ENCODE measurements at places on chromosomes 12 and 14. TPM values are rescaled to one million over a fixed set of nuclear protein-coding genes. Genes with fewer than 3 reads are reported as not detected.

DNA sequence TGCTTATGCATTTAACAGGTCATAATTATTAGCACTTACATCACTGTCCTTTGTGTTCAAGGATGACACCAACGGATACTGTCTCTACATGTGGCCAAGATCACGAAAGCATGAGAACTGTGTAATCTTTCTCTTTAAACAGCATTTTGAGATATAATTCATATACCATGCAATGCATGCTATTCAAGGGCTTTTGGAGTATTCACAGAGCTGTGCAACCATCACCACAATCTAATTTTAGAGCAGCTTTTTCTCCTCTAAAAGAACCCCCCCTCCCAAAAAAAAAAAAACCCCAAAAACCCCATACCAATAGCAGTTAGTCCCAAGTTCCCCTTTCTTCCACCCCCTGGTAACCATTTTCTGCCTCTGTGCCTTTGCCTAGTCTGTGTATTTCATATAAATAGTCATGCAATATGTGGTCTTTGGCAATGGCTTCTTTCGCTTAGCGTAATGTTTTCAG, 60.6 kb downstream of the SPRING1 start:
- no peak for DNase-seq
- H3K4me3 ChIP-seq, result no peak overlapping the region
- no peaks in the 10 kb centered on the region for H3K4me1 ChIP-seq
- H3K27me3 ChIP-seq, result no peaks in the 10 kb centered on the region

The AQP5 gene
- polyA plus RNA-seq, result not detected

The FAM177A1 gene
- polyA plus RNA-seq, result 39.7 TPM

The NRL gene
- 0.29 TPM for polyA plus RNA-seq

The RERG gene
- not detected for polyA plus RNA-seq

DNA sequence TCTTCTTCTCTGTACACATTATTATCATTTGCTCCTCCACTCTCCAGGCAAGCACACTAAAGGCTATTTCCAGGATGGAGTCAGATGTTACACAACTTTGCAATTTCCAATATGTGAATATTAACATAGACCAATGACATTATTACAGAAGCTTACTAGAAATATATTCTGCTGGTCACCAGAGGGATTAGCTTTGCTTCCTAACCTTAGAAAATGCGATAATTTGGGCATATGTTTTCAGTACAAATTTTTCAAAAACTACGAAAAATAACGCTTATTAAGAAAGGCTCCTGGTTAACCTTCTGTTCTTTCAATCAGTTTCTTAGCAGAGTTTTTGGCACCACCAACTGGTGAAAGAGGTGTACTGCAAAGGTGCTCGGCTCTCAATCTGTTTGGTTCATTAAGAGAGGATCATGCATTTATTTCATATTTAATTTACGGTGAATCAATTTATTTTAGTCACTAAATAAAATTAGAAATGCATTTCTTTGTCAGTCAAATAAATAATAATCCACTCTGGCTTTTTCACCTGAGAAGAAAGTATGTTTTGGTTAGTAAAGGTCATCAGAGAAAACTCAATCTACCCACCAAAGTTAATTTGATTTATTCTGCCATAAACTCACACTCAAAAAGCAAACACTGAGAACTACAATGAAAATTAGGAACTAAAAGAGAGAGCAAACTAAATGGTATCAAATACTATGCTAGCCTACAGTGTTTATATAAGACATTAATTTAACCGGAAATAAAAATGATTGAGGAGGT, 39.2 kb downstream of the EFCAB11 start:
- H3K4me3 ChIP-seq, result no peak overlapping the region
- peak overlapping the region; percentile 28 for H3K27ac ChIP-seq
- no peaks in the 10 kb centered on the region for H3K27me3 ChIP-seq
- peaks cover 26% of the 10 kb centered on the region for H3K4me1 ChIP-seq

The SYT1 gene
- polyA plus RNA-seq, result 4.6 TPM

DNA sequence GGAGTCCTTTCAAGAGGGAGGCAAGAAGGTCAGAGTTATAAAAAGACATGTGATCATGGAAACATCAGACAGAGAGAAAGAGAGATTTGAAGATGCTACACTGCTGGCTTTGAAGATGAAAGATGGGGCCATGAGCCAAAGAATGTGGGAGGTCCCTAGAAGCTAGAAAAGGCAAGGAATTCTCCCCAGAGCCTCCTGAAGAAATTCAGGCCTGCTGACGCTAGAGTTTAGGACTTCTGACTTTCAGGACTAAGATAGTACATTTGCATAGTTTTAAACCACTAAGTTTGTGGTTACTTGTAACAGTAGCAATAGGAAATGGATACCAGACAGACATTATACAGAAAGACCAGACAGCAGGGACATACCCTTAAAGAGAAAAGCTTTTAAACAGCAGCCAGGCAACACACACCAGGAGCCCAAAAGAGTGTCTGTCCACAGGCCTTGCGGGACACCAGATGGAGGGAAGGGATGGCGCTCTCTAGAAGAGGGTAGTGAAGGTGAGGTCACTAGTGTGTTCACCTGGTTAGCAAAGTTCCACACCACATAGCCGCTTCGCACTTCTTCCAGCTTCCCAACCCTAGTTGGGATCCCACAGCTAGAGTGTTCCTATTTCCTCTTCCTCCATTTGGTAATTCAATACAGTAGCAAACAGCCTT, 29.7 kb upstream of the CEBPE start:
- no peak overlapping the region for H3K27ac ChIP-seq
- peaks cover 9% of the 10 kb centered on the region for H3K4me1 ChIP-seq
- no peaks in the 10 kb centered on the region for H3K27me3 ChIP-seq
- H3K4me3 ChIP-seq, result no peak overlapping the region
- H3K36me3 ChIP-seq, result peaks cover 6% of the 10 kb centered on the region
- DNase-seq, result no peak

DNA sequence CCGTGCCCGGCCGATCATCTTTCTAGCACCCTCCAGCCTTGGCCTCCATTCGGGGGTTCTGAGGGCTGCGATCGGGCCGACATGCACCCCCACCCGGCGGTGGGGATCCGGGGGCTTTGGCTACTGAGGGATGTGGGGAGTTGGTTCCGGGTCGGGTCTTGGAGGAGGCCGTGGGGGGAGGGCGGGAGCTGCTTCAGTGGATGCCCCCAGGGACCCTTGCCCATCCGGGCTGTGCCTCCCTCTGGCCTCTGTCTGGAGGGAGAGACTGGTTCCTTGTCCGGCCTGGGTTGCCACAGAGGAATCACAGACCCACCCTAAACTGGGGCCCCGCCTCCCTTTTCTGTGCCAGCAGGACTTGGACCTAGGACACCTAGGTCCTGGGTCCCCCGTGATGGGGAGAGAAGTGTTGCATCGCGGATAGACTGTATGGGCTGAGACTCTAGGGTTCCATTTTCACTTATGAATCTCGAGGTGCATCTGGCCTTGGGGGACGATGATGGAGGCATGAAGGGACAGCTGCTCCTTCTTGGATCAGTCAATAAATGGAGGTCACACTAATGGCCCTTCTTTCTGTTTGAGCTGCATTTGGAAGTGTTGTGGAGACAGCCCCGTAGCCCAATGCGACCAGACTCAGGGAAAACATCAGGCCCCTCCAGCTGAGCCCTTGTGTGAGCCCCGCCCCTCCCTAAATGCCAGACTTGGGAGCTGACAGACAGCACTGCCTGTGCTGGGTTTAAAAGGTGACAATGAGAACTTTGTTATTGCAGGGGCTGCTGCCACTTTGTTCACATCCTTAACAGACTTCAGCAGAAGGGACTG, 577 bp downstream of the DTX3 start:
- no peak for DNase-seq
- H3K27ac ChIP-seq, result no peak overlapping the region
- H3K4me3 ChIP-seq, result peak overlapping the region; percentile 44
- H3K27me3 ChIP-seq, result peaks cover 18% of the 10 kb centered on the region

The PSME2 gene
- polyA plus RNA-seq, result 158 TPM

The DPY19L2 gene
- 2.6 TPM for polyA plus RNA-seq

- H3K27ac ChIP-seq, result no peak overlapping the region
- H3K36me3 ChIP-seq, result peaks cover 30% of the 10 kb centered on the region
- H3K4me1 ChIP-seq, result peaks cover 7% of the 10 kb centered on the region
- no peak overlapping the region for H3K4me3 ChIP-seq
Measured at GRCh38 chr12:6570264-6570887, 2.3 kb upstream of the NOP2 start.

DNA sequence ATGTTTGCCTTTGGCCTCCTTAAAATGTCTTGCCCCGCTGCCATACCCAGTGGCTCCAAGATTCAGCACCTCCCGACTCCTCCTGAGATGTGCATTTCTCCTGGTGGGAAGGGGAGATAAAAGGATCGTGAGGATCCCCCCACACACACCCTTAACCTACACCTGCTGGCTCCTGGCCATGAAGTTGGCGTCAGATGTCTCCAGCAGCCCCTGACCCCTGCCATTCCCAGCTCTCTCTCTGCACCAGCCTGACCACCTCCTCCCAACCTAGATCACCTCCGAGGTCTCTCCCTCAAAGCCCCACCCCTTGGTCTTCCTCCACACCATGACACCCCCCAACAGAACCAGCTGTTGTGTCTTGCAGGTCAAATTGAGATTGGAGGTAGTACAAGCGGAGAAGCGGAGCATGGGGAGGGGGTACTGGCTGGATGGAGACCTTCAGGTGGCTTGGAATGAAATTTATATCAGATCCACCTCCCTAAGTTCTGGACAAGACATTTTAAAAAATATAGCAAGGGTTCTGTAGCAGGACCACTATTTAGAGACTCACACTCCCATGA, 151.1 kb upstream of the FKBP4 start:
- H3K27ac ChIP-seq, result no peak overlapping the region
- no peak overlapping the region for H3K4me3 ChIP-seq
- peaks cover 4% of the 10 kb centered on the region for H3K4me1 ChIP-seq
- DNase-seq, result no peak

The SPATS2 gene
- 46.2 TPM for polyA plus RNA-seq

- no peak overlapping the region for H3K27ac ChIP-seq
- peaks cover 4% of the 10 kb centered on the region for H3K4me1 ChIP-seq
- DNase-seq, result no peak
Measured at GRCh38 chr14:104527857-104528459, 51.6 kb upstream of the C14orf180 start.

DNA sequence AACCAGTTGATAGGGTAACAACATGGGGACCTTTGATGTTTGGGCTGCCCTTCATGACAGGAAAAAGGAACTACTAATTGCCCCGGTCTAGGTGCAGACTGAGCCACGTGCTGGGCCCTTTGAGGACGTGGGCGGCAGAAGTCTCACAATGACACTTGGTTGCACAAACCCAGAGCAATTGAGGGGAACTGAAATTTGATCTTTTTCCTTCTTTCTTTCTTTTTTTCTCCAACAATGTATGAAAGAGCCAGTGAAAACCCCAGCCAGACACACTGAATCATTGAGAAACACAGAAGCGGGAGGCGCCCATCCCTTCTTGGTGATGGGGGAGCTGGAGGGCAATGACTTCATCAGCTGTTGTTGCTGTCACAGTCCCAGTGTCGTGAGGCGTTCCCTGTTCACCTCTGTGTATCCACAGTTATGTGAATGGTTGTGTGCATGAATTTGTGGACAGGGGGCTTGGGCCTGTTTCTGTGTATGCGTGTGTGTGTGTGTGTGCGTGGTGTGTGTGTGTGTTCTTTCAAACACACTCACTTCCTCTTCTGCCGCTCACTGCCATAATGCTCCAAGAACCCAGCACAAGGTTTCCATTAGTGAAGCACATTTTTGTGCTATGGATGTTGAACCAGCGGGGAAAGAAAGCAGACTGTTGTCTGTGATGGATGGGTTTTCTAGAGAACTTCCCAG, 137.5 kb upstream of the CCND2 start:
- H3K27me3 ChIP-seq, result no peaks in the 10 kb centered on the region
- H3K27ac ChIP-seq, result no peak overlapping the region
- no peaks in the 10 kb centered on the region for H3K4me1 ChIP-seq
- no peak overlapping the region for H3K4me3 ChIP-seq

DNA sequence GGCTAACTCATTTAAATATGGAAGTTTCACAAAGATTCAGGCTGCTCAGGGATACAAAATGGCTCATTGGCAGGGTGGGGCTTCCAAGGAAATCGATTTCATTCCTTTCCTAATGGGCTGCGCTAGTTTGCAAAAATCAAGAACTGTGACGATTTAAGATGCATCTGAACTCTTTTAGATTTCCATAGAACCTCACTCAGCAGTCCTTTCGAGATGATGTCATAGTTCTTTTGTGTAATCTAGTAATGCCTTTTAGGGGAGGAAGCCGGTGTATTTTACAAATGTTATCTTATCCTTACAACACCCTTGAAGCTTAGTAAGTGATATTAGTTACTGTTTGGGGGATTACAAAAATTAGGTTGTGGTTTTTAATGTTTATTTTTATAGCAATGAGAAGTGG, 239.8 kb downstream of the RGS6 start:
- H3K4me1 ChIP-seq, result no peaks in the 10 kb centered on the region
- DNase-seq, result no peak
- no peak overlapping the region for H3K27ac ChIP-seq
- H3K36me3 ChIP-seq, result no peaks in the 10 kb centered on the region
- no peaks in the 10 kb centered on the region for H3K27me3 ChIP-seq
- no peak overlapping the region for H3K4me3 ChIP-seq

GRCh38 chr12:26124446-26125399, at the start of gene BHLHE41:
Gene BHLHE41 (minus strand): TSS chr12:26125037. CDS start chr12:26124779, 258 bp downstream.
- peak within 1 kb of the TSS; percentile 74 for H3K27ac ChIP-seq
- peaks cover 21% of the 10 kb centered on the region for H3K27me3 ChIP-seq
- H3K36me3 ChIP-seq, result no peaks in the 10 kb centered on the region
- peak within 1 kb of the TSS; percentile 51 for H3K4me3 ChIP-seq
- no peak for DNase-seq
- H3K4me1 ChIP-seq, result peaks cover 18% of the 10 kb centered on the region

The GPR68 gene
- polyA plus RNA-seq, result 5.7 TPM

DNA sequence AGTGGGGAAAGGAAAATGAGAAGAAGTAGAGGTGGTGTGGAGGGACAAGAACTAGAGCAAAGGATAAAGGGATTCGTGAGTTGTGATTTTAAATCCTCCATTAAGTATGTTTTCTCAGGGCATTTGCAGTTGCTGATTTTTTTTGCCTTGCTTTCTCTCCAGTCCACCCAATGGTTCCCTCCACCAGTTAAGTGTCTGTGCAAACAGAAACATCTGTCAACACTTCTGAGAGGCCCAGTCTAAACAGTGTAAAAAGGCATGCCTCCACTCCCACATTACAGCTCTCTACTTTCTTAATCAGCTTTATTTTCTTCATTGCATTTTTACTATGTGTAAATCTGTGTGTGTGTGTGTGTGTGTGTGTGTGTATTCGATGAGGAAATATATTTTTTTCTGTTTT, 141.2 kb downstream of the PPFIA2 start:
- no peaks in the 10 kb centered on the region for H3K36me3 ChIP-seq
- H3K27me3 ChIP-seq, result no peaks in the 10 kb centered on the region
- no peak overlapping the region for H3K27ac ChIP-seq
- DNase-seq, result no peak

- H3K27ac ChIP-seq, result no peak overlapping the region
- H3K36me3 ChIP-seq, result no peaks in the 10 kb centered on the region
- H3K27me3 ChIP-seq, result no peaks in the 10 kb centered on the region
- no peak for DNase-seq
- H3K4me1 ChIP-seq, result peaks cover 11% of the 10 kb centered on the region
Measured at GRCh38 chr12:12997156-12997555, 2.9 kb downstream of the HEBP1 start.
